ENCODE measurements at places on chromosomes 1 and 21.

DNA sequence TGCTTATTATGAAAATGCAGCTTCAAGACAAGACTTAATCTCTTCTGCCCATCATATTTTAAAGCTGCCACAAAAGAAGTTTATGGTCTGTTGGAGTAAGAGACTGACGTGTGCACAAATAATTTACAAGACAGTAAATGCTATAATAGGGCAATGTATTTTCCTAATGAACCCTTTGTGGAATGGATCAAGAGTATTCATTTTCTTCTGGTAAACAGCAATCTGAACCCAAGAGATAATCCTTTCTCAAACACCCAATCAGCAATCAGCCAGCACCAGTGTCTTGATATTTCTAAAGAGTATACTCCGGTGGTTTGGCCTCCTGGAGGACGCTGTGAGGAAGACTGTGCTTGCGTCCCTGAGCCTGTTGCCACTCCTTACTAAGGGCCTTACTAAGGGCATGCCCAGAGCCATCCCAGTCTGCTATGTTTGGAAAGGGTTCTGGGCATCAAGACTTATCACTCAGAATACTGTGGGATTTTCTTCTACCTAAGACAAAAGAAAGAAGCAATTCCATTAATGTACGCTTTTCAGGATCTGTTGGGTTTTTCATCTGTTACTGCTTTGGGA lies 48.8 kb upstream of the LRRC8D start:
- DNase-seq = no peak

DNA sequence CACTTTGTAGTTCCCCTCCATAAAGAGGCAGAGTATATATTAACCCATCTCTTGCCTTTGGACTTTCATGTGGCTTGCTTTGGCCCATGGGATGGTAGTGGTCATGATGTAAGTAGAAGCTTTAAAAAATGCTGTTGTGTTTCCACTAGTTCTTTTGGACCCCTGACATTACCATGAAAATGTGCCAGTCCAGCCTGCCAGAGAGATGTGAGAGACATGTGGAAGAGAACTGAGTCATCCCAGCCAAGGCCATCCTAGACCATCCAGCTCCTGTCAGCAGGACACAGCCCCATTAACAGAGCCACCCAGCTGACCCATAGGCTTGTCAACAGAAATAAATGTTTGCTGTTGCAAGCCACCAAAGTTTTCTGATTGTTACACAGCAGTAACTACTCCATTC lies 3.9 kb upstream of the CD101 start:
- no peak for DNase-seq

DNA sequence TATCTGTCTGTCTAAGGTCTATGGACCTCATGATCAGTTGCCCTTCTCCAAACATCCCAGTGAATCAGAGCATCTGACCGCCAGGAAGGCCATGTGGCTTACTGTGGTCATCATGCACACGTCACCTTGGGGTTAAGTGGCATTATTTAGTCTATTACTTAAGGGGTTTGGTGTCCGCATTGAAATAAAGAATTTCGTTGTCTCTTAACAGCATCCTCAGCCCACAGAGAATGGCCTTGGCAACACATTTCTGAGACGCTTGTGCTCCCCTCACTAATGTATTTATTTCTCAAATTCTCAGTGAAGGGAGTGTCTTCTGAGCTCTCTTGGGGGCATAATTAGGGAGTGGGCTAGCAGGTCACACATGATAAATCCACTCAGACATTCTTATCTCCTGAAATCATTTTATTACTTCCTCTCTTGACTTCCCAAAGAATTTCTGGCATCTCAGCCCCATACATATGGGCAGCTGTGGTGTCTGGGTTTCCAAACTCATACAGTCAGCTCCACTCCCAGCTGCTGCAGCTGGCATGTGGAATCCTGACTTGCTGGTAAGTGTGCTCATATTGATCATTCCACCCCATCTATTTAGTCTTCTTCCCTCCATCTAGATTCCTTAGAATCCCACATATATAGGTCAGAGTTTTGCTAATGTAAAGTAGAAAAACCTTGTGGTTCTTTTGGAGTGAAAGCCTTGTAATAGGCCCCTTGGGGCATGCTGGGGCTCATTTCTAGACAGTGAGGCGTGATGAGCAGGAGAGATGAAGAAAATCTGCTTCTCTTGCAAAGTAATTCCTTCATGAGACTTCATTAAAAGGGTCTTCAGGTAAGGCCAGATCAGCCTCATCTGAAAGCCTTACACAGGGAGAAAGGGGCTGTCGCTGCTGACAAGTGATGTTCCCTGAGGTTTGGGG lies 110.5 kb downstream of the HHAT start:
- DNase-seq = no peak

GRCh38 chr1:12615865-12616708 lies 1.9 kb downstream of the DHRS3 start:
- DNase-seq = peak; percentile 3

DNA sequence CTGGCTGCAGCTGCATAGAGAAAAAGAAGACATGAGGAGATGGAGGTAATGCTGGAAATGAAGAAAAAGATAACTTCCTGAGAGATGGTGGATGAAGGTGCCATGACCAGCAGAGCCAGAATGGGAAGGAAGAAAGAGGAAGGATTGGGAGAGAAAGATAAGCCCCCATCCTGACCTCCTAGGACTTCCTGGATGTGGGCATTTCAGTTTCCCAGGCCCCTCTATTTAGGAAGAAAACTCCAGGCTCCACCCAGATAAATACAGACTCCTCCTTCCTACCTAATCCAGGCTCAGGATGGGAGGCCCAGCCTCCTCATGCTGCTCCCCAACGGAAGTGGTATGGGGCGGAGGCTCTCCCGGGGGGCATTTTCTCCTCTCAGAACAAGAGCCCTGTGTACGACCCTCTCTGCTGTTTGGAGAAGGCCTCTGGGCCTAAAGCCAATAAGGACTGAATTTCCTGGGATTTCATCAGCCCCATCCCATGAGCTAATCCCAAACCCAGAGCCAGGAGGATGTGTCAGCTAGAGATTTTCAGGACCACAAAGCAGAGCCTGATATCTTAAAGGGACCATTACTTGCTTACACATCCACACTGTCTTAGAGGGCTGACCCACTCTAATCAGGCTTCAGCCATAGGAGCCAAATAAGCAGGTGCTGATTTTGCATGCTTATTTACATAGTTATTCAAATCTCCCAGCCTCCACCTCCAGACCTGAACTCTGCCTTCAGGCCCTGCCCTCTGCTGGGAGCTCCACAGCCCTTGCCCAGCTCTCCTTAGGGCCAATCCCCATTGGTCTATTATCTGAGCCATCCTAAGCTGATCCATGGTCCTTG lies 5.1 kb upstream of the ARHGEF2 start:
- DNase-seq = peak; percentile 70

GRCh38 chr1:184755226-184756065 lies 788 bp upstream of the EDEM3 start:
- peak; percentile 56 for DNase-seq

- DNase-seq = no peak
Measured at GRCh38 chr1:165886983-165887382, 59.6 kb downstream of the UCK2 start.

DNA sequence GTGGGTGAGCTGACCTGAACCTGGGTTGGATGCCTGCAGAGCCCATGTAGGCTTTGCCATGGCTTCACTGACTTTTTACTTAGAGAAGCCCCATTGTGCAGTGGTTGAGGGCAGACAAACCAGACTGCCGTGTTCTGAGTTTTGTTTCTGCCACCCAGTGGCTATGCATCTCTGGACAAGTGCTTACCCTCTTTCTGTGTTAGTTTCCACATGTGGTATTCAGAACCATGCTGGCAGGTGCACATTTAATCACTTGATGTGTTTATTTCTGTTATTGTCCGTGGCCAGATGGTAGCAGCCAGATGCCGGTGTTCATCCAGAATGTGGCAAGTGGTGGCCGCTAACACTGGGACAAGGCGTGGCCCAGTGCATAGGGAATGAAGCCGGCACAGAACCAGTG lies 10.3 kb upstream of the PTPN7 start:
- no peak for DNase-seq

GRCh38 chr1:221164951-221165838 lies 286.0 kb downstream of the HLX start:
- DNase-seq = no peak

- DNase-seq = no peak
Measured at GRCh38 chr1:113941245-113941559, 12.1 kb downstream of the HIPK1 start.

DNA sequence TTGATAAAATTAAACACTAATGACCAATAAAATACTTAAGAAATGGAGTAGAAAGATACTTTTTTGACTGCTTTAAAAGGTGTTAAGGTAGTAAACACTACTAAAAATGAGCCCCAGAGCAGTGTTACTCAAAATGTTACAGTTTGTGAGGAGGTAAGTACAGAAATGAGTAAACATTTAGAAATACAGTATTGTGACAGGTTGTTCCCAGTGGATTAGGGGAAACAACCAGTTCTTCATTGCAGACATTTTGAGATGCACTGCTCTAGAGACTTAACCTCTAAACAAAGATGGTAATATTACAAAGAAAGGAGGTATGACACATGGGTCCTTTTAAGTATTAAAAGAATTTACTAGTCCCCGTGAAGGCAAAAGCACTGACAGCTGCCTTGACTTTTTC lies 12.7 kb downstream of the DHX9 start:
- DNase-seq = no peak

DNA sequence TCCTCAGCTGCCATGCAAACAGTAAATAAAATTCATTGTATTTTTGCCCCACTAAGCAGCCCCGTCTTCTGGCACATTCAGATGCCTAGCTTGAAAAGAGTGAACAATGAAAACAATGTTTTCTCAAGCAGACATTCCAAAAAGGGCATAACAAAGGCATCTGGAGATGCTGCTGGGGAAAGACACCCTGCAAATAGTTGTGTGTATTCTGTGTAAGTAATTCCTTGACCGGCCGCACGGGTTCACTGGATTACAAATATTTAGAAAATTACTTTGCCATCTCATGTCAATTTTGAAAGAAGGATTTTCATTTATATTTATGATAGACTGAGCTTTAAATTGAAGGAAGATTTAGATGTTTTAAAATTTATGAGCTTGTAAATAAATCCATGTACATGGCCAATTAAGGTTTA lies 142.2 kb downstream of the SLC45A1 start:
- DNase-seq = no peak

DNA sequence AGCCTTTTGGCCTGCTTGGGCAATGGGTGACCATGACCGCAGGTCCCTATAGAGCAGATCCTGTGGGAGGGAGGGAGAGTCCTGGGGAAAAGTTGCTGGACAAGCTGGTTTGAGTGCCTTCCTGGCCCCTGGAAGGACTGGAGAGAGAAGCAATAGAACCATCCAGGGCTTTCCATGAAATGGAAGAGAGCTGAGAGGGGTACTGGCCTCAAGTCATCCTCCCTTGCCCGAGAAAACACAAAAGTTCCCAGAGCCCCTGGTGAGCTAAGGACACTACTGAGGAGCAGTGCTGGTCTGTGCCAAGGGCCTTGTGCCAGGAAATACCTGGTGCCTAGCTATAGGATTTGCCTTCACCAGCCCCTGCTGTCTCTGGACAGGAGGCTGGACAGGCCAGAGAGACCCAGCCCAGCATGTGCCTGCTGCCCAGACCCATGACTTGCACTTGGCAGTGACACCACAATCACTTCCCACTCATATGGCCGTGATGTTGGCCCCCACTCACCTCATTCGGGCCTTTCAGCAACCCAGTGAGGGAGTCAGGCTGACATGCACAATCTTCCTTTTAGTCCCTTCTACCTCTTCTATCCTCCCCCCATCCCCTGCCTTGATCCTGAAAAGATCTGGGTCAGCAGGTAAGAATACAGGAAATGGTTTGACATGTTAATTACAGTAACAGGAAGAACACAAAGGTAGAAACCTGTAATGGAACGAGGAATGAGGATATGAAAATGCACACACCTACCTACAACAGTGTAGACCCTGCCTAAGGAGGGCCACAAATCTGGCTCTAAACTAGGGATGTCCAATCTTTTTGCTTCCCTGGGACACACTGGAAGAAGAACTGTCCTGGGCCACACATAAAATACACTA lies 7.0 kb downstream of the SH3BP5L start:
- no peak for DNase-seq

GRCh38 chr1:64167176-64167575 lies 36.2 kb upstream of the UBE2U start:
- no peak for DNase-seq

- DNase-seq = peak; percentile 18
Measured at GRCh38 chr1:38818175-38818976, 41.2 kb downstream of the RRAGC start.

Measured in DMS79 treated with DMSO at 0.1 percent for 48 hours (cell line).